ENCODE measurements at places on chromosomes 7 and 10.

- DNase-seq, result no peak
These were observed 26.1 kb downstream of the BCCIP start for GRCh38 chr10:125849448-125849847.

- no peak for DNase-seq
These were observed 385.3 kb upstream of the ADARB2 start for GRCh38 chr10:2122431-2123124.

GRCh38 chr10:120805014-120805812 lies 45.9 kb upstream of the WDR11 start:
- DNase-seq, result no peak

DNA sequence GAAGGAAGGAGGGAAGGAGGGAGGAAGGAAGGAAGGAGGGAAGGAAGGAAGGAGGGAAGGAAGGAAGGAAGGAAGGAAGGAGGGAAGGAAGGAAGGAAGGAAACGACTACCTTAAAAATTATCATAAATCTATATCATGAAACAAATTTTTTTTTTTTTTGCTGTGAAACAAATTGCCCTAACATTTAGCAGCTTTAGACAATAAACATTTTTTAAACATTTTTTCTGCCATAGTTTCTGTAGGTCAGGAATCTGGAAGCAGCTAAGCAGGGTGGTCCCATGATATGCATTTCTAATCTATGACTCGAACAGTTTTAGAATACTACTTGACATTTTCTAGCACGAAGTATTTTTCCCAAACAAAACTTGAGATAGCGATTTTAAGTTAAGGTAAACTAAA lies 42.9 kb upstream of the TSPAN13 start:
- DNase-seq, result no peak

GRCh38 chr7:26951407-26951950 lies 87.1 kb upstream of the SKAP2 start:
- DNase-seq, result no peak

DNA sequence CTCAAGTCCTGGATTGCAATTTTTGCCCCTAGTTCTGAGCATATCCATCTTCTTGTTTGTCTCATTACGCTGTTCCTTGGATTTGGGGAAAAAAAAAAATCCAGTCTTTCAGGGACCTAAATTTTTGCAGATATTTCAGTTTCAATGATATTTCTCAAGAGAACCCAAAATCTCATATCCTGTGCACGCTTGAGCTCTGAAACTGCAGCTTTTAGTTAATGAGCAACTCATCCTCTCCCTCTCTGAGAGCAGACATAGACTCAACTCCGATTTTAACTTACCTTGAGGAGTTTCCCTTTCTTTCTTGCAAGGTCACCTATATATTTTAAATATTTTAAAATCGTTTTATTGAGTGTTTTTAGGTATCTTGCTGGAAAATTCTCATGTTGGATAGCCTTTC lies 200.3 kb downstream of the GALNT17 start:
- no peak for DNase-seq

- DNase-seq, result no peak
These were observed 124.4 kb downstream of the TACC2 start for GRCh38 chr10:122113161-122113944.

DNA sequence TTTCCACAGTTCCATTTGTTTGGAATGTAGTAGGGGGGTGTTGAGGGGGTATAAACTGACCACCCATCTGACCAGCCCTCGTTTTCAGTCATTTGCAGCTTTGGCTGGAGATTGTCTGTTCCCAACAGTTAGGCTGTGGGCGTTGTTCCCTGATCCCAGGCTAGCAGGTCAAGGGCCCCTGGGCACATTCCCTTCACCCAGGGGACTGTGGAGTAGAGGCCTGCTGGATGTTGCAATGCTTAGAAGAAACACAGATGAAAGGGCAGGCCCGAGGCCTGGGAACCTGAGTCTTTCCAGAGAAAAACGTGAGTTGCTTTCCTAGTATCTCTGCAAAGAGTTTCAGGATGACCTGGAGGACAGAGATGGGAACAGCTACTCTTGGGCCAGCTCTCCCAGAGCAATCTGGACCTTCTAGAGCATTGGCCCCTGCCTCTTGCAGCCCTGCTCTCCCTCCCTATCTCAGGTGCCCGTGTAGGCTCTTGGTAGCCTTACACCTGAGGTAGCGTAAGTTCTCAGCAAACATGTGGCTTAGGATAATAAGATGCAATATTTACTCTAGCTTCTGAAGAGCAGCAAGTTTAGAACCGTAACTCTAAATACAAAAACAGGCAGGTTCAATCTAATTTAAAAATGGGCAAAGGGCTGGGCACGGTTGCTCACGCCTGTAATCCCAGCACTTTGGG lies 99.4 kb upstream of the EFCAB10 start:
- DNase-seq, result no peak

- DNase-seq, result no peak
These were observed 27.1 kb upstream of the ZNF107 start for GRCh38 chr7:64638822-64639221.

- DNase-seq, result no peak
These were observed 751 bp upstream of the HYCC1 start for GRCh38 chr7:23014681-23015080.

All from activated CD4-positive, alpha-beta T cell treated with anti-CD3 and anti-CD28 coated beads for 1 hour (primary cell).